NCI-H748 treated with DMSO at 0.1 percent for 48 hours (cell line): ENCODE measurements at places on chromosomes 3 and 15.

- DNase-seq: no peak
Observed at GRCh38 chr3:56673781-56674457, 9.1 kb downstream of the TASOR start.

DNA sequence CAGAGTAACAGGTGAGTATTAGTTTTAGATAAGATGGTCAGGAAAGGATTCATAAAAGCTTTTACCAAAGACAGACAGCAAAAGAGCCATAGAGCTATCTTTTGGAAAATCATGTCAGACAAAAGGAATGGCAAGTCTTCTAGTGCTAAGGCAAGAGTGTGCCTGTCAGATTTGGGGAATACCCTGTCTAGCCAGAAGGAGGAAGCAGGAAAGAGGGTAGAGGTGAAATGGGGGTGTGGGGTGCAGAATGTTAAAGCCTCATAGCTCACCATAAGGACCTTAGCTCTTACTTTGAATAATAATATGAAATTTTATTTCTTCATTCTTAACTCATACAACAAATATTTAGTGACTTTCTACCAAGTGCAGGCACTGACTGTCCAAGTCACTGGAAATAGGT, 512.1 kb upstream of the ROBO2 start:
- DNase-seq: no peak

- no peak for DNase-seq
Observed at GRCh38 chr15:59255680-59256336, 49.2 kb downstream of the LDHAL6B start.

DNA sequence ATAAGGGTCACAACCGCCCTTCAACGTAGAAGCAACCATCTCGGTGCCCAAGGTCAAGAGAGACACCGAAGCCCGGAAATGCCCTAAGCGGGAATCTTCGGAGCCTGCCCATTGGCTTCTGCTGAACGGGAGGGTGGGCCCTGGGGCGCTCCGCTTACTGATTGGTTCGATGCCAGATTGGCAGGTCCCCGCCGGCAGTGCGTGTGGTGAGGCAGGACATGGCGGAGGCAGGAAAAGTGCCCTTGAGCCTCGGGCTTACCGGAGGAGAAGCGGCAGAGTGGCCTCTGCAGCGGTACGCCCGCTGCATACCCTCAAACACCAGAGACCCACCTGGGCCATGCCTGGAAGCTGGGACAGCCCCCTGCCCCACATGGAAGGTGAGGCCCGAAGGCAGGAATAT, at the start of gene REC114:
Gene REC114, plus strand, starts transcription at position 197 of the 400 bp plus-strand sequence. Its CDS starts 22 bp downstream, at position 219.
- no peak for DNase-seq

DNA sequence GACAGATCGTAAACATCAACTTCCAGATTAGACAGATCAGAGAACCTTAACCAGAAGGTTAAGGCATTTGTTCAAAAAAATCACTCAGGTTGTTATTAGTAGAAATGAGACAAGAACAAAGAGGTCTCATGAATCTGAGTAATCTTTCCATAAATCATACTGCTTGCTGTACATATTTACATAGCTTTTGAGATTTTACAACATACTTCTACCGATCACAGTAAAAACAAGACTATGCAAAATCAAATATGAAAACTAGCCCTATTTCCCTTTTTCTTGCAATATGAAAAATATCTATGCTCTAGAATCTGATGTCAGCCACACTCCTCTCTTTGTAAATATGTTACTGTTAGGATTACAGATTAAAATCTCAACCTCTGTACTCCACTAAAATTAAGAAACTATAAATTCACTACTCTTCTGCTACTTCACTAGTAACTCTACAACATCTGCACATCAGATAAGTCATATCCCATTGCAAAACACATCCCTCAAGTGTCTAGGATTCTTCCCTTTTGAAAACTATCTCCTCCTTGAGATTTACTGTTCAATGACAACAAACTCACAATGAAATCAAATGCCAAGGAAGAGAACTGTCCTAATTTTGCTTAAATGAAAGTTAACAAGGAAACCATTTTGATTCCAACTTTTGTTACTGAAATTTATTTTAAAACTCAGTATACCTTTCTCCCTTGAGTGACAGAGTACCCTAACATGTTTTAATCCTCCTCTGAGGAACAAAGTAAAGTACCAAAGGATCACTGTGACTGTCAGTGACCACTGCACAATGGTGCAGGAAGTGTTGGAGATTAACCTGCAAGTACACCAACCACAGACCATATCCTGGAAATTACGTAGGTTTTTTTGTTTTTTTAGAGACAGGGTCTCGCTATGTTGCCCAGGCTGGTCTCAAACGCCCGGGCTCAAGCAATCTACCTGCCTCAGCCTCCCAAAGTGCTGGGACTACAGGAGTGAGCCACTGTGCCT, 12.8 kb downstream of the DCUN1D1 start:
- no peak for DNase-seq

DNA sequence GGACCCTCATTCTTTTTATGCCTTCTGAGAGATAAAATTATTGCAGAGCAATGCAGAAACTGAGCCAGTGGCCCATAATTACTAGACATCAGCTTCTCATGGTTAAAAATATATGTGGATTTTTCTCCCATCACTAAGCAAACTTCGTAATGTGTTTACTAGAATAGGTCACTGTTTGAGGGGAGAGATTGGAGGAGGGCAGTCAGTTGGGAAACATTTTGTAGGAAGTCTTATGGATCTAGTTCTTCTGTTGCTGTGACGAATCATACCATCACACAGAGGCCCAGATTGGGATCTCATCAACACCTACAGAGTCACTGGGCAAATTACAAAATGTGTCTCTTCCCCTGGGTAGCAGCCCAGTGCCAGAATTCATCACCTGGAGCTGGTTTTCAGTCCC, 81.4 kb downstream of the PDE8A start:
- DNase-seq: no peak

DNA sequence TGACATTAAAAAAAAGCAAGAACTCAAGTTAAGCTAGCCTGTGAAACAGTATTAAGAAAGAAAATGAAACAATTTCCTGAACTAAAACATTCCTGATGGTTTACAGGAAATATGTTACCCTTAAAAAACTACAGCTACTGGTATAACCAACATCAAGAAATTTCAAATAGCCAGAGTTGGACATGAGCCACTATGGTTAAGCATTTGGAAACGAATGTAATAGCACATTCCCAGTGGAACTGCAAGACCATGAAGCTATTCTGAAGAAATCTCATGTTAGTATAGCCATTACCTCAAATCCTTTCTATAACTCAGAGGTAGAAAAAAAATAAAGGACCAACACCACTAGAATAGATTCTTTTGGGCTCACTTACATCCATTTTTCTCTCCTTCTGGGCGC, 30.2 kb downstream of the CPNE4 start:
- no peak for DNase-seq

GRCh38 chr15:90550919-90551318, 21.2 kb downstream of the CRTC3 start:
- DNase-seq: no peak

GRCh38 chr3:172094621-172095557, 55.5 kb downstream of the FNDC3B start:
- DNase-seq: no peak

DNA sequence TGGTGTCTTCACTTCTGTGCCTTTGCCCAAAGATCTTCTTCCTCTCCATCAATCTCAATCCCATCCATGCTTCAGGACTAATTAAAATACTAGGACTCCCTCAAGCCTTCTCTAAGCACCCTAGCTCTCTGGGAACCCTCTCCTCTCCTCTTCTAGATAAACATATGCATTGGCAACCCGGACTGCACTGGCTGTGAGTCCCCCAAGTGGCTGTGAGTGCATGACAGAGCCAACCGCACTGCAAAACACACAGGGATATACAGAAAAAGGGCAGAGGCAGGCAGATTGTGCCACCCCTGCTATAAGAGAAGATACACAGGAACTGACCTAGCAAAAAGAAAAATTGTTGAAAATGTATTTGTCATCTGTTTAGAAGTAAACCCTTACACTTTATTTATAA, 457.1 kb downstream of the MFSD1 start:
- DNase-seq: no peak

DNA sequence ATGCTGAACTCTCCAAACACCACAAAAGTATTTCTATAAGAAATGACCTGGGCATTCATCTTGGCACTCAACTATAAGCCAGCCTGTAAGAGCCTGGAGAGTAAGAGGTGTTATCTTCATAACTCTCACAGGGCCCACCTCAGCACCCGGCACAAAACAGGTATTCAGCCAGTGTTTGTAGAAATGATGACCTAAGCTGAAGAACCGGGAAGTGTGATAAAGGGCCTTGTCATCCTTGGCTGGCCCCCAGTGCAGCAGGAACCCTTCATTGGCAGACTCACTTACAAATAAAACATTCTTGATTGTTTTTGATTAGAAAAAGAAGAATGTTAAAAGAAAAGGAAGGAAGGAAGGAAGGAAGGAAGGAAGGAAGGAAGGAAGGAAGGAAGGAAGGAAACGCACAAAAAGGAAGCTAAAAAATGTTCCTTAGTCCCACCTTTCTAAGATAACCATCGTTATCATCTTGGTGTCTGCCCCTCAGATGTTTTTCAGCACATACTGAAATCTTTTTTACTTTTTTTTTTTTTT, 52.1 kb downstream of the DAPK2 start:
- no peak for DNase-seq

- DNase-seq: no peak
Observed at GRCh38 chr15:37967788-37968187, 33.3 kb downstream of the TMCO5A start.

- peak; percentile 4 for DNase-seq
Observed at GRCh38 chr3:186849374-186849975, 7.0 kb downstream of the ADIPOQ start.

GRCh38 chr3:49650177-49650576, 24.0 kb upstream of the APEH start:
- DNase-seq: no peak

DNA sequence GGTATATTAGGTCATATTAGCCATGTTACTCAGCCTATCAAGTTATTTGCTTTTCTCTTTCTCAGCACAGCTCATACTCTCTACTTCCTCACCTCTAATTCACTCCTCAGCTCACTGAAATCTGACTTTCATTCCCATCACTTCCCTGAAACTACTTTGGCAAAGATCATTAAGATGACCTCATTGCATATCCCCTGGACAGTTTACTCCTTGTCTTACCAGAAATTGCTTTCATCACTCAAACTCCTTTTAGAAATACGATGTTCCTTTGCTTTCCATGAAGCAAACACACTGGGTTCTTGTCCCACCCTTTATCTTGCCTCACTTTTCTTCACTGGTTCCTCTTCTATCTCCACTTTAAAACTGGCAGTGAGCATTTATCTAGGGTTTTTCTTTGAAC, 354.4 kb downstream of the TUSC7 start:
- no peak for DNase-seq

GRCh38 chr3:147921051-147921450, 511.9 kb downstream of the ZIC1 start:
- no peak for DNase-seq

DNA sequence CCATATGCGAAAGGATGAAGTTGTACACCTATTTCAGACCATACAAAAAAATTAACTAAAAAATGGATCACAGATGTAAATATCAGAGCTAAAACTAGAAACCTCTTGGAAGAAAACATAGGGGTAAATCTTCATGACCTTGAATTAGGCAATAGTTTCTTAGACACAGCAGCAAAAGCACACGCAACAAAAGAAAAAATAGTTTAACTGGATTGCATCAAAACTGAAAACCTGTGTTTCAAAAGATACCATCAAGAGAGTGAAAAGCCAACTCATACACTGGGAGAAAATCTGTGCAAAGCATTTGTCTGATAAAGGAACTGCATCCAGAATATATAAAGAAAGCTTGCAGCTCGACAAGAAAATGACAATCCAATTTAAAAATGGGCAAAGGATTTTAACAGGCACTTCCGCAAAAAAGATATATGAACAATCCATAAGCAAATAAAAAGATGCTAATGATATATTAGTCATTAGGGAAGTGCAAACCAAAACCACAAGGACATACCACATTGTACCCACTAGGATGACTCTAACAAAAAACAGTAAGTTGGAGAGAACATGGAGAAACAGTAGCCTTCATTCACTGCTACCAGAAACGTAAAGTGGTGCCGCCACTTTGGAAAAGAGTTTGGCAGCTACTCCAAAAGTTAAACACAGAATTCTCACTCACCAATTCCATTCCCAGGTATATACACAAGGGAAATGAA, 263.1 kb downstream of the ADAMTS17 start:
- DNase-seq: no peak

DNA sequence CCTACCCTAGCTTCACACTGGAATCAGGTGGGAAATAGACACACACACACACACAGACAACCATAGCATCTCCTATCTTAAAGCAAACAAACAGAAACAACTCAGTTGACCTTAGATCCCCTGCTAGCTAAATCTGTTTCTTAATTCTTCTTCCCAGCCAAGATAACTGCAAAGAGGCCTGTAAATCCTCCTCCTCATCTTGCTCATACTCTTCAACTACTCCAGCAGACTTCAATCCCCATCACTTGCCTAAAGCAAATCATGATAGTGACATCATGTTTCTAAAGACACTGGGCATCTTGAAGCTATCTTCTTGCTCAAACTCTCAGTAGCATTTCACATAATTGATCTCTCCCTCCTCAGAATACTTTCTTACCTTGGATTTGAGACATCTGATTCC, 303.0 kb downstream of the RBMS3 start:
- DNase-seq: no peak

- no peak for DNase-seq
Observed at GRCh38 chr15:63348392-63348791, 33.3 kb downstream of the CA12 start.

DNA sequence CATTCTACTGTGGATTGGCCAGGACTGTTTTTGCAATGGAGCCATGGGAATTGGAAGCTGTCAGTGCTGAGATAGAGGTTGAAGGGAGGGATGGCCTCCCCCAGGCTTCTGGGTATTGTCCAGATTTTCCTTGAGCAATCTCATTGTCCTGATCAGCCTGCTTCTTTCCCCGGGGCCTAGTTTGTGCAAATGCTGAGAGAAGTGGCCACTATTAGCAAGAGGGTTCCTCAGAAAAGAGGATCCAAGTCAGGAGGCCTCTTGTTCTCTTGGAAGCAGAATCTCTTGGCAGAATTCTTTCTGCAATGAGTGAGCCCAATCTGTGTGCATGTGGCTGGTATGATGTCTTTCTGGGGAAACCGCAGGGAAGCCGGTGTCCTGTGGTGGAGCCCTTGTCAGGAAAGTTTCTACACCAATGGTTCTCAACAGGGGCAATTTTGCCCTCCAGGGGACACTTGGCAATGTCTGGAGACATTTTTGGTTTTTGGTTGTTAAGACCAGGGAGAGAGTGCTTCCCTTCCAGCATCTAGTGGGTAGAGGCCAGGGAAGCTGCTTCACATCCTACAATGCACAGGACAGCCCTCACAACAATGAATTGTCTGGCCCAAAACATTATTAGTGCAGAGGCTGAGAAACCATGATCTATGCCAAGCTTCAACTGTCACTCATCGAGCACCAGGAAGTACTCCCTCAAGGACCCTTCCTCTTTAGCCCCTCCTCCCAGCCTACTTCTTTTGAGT, 2.0 kb downstream of the LIPC start:
- DNase-seq: no peak

- peak; percentile 26 for DNase-seq
Observed at GRCh38 chr3:139935016-139935865, at the start of gene CLSTN2. Gene CLSTN2, plus strand, starts transcription at chr3:139935185.
